Temporal lobe (tissue), 4 donors: ENCODE measurements at places on chromosomes 1 and 21. TPM values are rescaled to one million over a fixed set of nuclear protein-coding genes. Genes with fewer than 3 reads are reported as not detected.

The RUNX3 gene
- under 0.01 TPM for total RNA-seq

The ATAD3B gene
- total RNA-seq: 10.8 TPM

The SYDE2 gene
- total RNA-seq: 8.4 TPM

The MXRA8 gene
- total RNA-seq: 11.3 TPM

The CD1B gene
- total RNA-seq: not detected

The THEM5 gene
- total RNA-seq: not detected

The HOOK1 gene
- total RNA-seq: 11.3 TPM

The SAMD13 gene
- total RNA-seq: 1.7 TPM

The TNNT2 gene
- 0.25 TPM for total RNA-seq

The SPATA21 gene
- total RNA-seq: not detected

The KRTAP10-5 gene
- not detected for total RNA-seq

The SLX9 gene
- 8.4 TPM for total RNA-seq

The HES3 gene
- not detected for total RNA-seq

The SLC5A3 gene
- total RNA-seq: 48.7 TPM
